ENCODE measurements at places on chromosomes 1 and 21. TPM values are rescaled to one million over a fixed set of nuclear protein-coding genes. Genes with fewer than 3 reads are reported as not detected.

Gene COL6A2
- 0.40 TPM for total RNA-seq

Gene OR2L3
- total RNA-seq = not detected

Gene BCL2L15
- total RNA-seq = 0.83 TPM

- no peak for DNase-seq
Observed at GRCh38 chr1:209845408-209845725, 17.6 kb downstream of the UTP25 start.

GRCh38 chr1:89823679-89824292 is 3.0 kb downstream of the LRRC8D start:
- no peak for DNase-seq

GRCh38 chr1:29679316-29679715 is 443.0 kb downstream of the PTPRU start:
- DNase-seq = no peak

DNA sequence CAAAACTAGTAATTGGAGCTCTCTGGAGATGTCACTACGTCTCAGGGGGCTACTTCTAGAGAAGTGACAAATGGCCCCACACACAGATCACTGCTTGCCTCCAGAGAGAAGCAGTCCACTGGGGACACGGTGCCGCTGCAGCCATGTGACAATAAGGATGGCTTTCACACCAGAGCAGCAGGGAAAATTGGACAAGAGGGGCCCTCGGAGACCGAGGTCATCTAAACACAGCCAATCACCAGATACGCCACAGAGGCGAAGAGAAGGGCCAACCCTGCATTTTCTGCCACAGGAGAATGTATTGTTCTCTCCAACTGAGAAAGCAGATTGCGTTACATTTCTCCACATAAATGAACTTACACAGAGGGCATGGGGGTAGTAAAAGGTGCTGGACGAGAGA is 51.2 kb upstream of the TIAM1 start:
- no peak for DNase-seq

DNA sequence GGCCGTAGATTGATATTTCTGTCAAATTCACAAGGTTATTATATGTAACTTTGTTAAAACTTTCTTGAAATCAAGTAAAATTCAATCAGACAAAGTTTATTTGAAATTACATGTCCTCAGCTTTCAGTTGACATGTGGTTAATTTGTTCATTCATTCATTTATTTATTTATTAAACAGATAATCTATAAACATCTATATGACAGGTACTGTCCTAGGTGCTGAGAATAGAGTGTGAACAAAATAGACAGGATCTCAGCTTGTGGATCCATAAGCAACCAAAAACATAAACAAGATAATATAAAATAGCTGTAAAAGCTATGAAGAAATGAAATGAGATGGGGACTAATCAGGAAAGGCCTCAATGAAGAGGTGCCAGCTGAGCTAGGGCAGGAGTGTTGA is 72.0 kb downstream of the LRRC8D start:
- no peak for DNase-seq

- DNase-seq = no peak
Observed at GRCh38 chr1:208238710-208239472, 5.3 kb downstream of the PLXNA2 start.

Data from activated B cell treated with CpG ODN at 0.5 μM for 24 hours (primary cell).